Immature natural killer cell (primary cell): ENCODE measurements at places on chromosomes 4 and X.
A peak's percentile ranks its signal among the peaks of the same experiment; 100 is the strongest.

- no peak overlapping the region for H3K4me3 ChIP-seq
- H3K4me1 ChIP-seq, result no peaks in the 10 kb centered on the region
- H3K27ac ChIP-seq, result no peak overlapping the region
- H3K27me3 ChIP-seq, result peaks cover 5% of the 10 kb centered on the region
Observed at GRCh38 chrX:45274576-45274975, 73.9 kb upstream of the DIPK2B start.

DNA sequence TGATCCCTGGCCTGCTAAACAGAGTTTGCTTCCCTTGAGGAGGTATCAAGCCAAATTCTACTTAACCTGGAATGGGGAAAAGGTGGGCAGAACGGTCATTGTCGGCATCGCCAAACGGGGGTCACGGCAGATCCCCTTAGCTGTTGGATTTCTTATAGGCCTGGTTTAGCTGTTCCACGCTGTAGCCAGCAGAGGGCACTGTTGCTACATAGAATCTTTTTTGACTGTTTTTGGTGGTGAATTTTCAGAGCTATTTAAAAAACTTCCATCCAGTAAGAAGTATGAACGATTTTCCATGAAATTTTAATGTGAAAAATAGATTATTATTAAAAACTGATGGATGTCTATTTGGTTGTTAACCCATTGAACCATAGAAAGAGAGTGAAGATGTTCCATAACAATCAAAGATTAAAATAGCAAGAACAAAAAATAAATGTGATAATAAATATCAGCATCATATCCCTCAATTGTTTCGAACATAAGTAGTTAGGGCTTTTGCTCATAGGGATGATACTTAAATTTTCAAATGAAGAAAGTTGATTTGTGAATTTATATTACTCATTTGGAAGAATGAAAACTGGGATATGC is 56.6 kb downstream of the LINC00632 start:
- peak; percentile 25 for DNase-seq
- H3K36me3 ChIP-seq, result no peaks in the 10 kb centered on the region
- peaks cover 3% of the 10 kb centered on the region for H3K4me1 ChIP-seq
- peaks cover 10% of the 10 kb centered on the region for H3K27me3 ChIP-seq

DNA sequence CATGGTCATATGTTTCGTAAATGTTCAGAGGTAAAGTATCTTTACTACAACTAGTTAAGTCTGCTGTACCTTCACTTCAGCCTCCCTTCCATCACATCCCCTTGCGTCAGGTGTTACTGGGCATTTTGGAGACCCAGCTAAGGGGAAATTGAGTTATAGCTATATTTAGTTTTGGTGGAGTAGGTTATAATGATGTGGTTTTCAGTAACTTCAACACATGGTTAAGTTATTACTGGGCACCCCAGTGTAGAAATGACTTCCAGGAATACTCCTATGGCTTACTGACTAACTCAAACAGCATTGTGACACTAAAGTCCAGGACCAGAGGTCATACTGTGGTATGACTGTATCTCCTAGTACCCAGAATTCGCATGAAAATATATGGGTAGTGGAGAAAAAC is 23.4 kb upstream of the ACSL1 start:
- peaks cover 4% of the 10 kb centered on the region for H3K27me3 ChIP-seq
- H3K4me3 ChIP-seq, result no peak overlapping the region
- no peak overlapping the region for H3K27ac ChIP-seq
- DNase-seq, result no peak
- H3K4me1 ChIP-seq, result no peaks in the 10 kb centered on the region

- H3K36me3 ChIP-seq, result no peaks in the 10 kb centered on the region
- H3K27ac ChIP-seq, result no peak overlapping the region
- H3K27me3 ChIP-seq, result peaks cover 1% of the 10 kb centered on the region
Observed at GRCh38 chr4:10879411-10880110, 195.0 kb upstream of the CLNK start.

- no peaks in the 10 kb centered on the region for H3K4me1 ChIP-seq
- no peak overlapping the region for H3K4me3 ChIP-seq
- no peak overlapping the region for H3K27ac ChIP-seq
- H3K36me3 ChIP-seq, result no peaks in the 10 kb centered on the region
- H3K27me3 ChIP-seq, result peaks cover 12% of the 10 kb centered on the region
- DNase-seq, result no peak
Observed at GRCh38 chrX:101079736-101080270, 1.1 kb downstream of the TMEM35A start.

- H3K36me3 ChIP-seq, result no peaks in the 10 kb centered on the region
- no peaks in the 10 kb centered on the region for H3K4me1 ChIP-seq
- DNase-seq, result no peak
- H3K27me3 ChIP-seq, result no peaks in the 10 kb centered on the region
- H3K4me3 ChIP-seq, result no peak overlapping the region
Observed at GRCh38 chrX:137646472-137646871, 80.5 kb downstream of the ZIC3 start.

DNA sequence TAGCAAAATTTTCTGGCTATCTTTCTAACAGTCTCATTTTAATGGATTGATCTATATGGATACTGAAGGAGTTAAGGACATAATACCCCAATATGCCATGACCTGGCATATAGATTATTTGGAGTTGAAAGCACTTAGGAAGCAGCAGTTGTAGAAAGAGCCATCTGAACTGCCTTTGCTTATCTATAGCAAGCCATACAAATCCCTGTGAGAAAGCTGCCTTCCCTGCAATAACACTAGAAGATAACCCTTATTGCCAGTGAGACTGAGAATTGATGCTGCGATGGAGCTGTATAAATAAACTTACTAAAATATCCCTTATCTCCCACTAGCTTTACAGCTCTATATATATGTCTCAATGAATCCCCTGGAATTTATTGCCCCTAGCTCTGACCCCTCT is 346.3 kb downstream of the TECRL start:
- no peaks in the 10 kb centered on the region for H3K27me3 ChIP-seq
- no peaks in the 10 kb centered on the region for H3K36me3 ChIP-seq
- no peak for DNase-seq
- no peak overlapping the region for H3K27ac ChIP-seq

DNA sequence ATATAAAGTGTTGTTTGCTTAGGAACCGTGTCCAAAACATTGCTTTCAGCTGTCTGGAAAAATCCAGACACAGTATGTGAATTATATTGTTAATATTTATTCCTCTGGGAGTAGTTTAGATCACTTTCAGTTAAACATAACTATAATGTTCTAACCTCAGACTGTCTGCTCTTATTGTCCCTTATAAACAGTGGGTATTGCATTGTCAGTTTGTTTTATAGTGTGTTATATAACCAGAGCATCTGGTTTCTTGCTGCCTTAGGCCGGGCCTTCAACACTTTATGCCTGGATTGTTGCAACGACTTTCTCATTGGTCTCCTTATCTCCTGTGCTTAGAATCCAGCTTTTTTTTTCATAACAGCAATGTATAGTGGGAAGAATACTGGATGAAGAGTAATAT is 26.4 kb downstream of the ATG4A start:
- no peaks in the 10 kb centered on the region for H3K36me3 ChIP-seq
- H3K27me3 ChIP-seq, result peaks cover 2% of the 10 kb centered on the region
- no peaks in the 10 kb centered on the region for H3K4me1 ChIP-seq
- H3K27ac ChIP-seq, result no peak overlapping the region

- no peak overlapping the region for H3K27ac ChIP-seq
- no peak for DNase-seq
- no peaks in the 10 kb centered on the region for H3K4me1 ChIP-seq
Observed at GRCh38 chr4:114399105-114399504, 199.5 kb upstream of the UGT8 start.

- DNase-seq, result no peak
- H3K27ac ChIP-seq, result no peak overlapping the region
- H3K4me3 ChIP-seq, result no peak overlapping the region
- H3K27me3 ChIP-seq, result peaks cover 1% of the 10 kb centered on the region
Observed at GRCh38 chr4:23937173-23937572, 47.3 kb upstream of the PPARGC1A start.

DNA sequence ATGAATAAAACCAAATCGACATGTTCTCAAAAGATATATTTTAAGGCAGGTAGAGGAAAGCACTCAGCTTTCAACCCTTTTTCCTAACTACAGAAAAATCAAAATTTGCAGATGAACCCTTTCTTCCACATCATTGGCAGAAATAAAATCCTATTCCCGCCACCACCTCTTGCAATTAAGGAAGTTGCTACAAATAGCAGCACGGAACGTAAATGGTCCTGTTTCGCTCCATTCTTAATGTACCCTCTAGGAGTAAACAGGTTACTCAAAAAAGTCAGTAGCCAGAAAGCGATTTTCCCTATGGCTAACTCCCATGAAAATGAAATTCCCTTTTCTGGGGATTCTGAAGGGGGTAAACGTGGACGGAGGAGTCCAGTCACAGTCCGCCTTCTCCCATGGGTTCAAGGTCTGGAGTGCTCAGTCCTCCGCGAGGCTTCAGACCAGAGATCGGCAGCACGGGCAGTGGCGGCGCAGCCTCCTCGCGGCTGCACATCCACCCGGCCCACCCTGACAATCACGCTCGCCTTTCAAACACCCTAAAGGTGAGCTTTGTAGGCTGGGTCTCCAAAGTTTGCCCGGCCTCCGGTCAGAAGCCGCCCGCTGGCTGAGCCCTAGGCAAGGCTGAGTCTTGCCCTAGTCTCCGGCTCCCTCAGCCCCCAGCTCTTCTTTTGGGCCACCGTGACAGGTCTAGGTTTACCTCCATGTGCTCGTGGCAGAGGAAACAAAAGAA is 1.8 kb downstream of the ATP11C start:
- H3K36me3 ChIP-seq, result no peaks in the 10 kb centered on the region
- peak overlapping the region; percentile 84 for H3K4me3 ChIP-seq
- peak; percentile 10 for DNase-seq

DNA sequence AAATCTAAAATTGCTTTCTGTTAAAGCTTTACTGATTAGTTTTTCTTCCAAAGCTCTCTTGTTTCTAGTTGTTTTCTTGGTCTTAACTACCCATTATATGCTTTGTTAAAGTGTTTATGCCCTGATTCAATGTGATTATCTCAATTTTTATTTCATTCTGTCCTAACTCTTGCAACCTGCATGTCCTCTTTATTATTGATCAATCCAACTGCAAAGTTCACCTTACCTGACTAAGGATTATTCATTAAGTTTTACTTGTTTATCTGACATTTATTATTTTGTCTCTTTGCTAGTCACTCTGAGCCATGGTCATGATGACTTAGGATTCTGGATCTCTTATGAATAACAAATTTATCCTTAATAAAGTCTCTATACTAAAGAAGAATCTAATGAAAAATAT is 15.8 kb downstream of the UGT2B10 start:
- no peaks in the 10 kb centered on the region for H3K36me3 ChIP-seq
- H3K4me3 ChIP-seq, result no peak overlapping the region
- no peaks in the 10 kb centered on the region for H3K4me1 ChIP-seq
- no peak for DNase-seq
- no peaks in the 10 kb centered on the region for H3K27me3 ChIP-seq
- H3K27ac ChIP-seq, result no peak overlapping the region

GRCh38 chr4:133581996-133582619 is 433.0 kb downstream of the PCDH10 start:
- DNase-seq, result no peak
- no peak overlapping the region for H3K4me3 ChIP-seq
- no peaks in the 10 kb centered on the region for H3K36me3 ChIP-seq
- no peaks in the 10 kb centered on the region for H3K27me3 ChIP-seq

GRCh38 chr4:54898056-54898562 is 227.3 kb downstream of the KDR start:
- H3K4me1 ChIP-seq, result peaks cover 11% of the 10 kb centered on the region
- no peak overlapping the region for H3K4me3 ChIP-seq
- peaks cover 2% of the 10 kb centered on the region for H3K27me3 ChIP-seq
- no peak for DNase-seq
- no peak overlapping the region for H3K27ac ChIP-seq

DNA sequence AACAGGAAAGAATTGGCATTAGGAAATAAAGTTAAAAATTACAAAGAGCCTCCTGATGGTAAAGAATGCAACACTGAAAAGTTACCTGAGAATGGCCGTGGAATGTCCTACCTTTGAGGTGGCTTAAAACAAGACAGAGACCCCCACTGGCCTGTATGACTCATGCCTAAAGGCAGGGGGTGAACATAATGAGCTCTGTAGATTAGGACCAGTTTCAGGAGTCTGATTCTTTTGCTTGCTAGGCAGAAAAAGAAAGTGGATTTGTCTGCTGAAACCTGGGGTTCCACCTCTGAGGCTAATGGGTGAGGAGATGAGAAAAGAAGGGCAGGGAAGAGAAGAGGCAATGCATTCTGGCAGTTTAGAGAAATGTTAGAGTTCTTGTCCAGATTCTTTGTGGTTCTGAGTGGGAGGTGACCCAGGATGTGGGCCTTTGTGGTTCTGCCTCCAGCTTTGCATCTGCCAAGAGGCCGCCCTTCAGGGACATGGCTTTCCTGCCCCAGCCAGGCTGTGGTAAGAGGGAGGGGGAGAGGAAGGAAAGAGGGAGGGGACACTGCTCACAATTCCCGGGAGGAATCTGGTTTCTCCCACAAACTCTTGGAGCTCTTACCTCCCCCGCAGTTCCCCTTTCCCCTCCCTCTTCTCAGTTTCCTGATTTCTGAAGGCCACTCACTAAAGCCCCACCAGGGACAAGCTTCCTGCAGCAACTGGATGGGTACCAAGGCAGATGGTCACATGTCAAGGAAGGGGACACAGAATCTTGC is 109.6 kb downstream of the EFNB1 start:
- DNase-seq, result no peak
- no peaks in the 10 kb centered on the region for H3K36me3 ChIP-seq
- H3K27me3 ChIP-seq, result peaks cover 1% of the 10 kb centered on the region
- H3K27ac ChIP-seq, result no peak overlapping the region

GRCh38 chr4:83237591-83237990 is 47.0 kb downstream of the COQ2 start:
- peaks cover 17% of the 10 kb centered on the region for H3K36me3 ChIP-seq
- H3K4me1 ChIP-seq, result peaks cover 67% of the 10 kb centered on the region
- H3K27ac ChIP-seq, result no peak overlapping the region
- no peak overlapping the region for H3K4me3 ChIP-seq
- H3K27me3 ChIP-seq, result peaks cover 4% of the 10 kb centered on the region
- no peak for DNase-seq

DNA sequence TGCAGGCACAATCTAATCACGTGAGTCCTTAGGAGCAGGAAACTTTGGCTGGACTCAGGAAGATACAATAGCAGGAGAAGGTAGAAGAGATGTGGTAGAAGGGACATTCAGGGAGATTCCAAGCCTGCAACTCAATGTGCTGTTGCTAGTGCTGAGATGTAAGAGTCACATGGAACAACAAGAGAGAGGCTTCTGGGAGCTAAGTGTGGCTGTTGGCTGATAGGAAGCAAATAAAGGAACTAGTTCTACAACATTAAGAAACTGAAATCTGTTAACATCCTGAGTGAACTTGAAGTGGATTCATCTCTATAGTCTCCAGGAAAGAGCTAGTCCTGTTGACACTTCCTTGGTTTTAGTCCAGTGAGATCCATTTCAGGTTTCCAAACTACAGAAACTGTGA is 1207.4 kb downstream of the ADGRL3 start:
- DNase-seq, result no peak
- no peak overlapping the region for H3K4me3 ChIP-seq
- no peaks in the 10 kb centered on the region for H3K36me3 ChIP-seq
- no peak overlapping the region for H3K27ac ChIP-seq
- no peaks in the 10 kb centered on the region for H3K4me1 ChIP-seq
- H3K27me3 ChIP-seq, result peaks cover 1% of the 10 kb centered on the region

DNA sequence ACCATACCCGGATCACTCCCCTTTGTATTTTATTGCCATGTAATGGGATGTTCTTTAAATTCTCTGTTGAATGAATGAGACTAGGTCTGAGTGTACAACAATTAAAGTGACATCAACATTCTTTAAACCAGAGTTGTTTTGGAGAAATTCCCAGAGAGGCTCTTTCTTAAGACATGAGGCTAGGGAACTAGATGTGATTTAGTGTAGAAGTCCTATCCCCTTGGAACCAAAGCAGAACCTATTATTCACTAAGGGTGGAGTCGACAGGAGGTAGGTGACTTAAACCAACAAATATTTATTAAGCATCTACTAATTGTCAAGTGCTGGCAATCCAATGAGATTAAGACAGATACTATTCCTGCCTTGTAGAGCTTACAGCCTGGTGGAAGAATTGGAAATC is 1.7 kb downstream of the EIF1AX start:
- H3K27me3 ChIP-seq, result no peaks in the 10 kb centered on the region
- no peak for DNase-seq
- peak overlapping the region; percentile 94 for H3K27ac ChIP-seq
- peaks cover 37% of the 10 kb centered on the region for H3K4me1 ChIP-seq
- peak overlapping the region; percentile 95 for H3K4me3 ChIP-seq
